ENCODE measurements at places on chromosomes 3 and 15.

- no peak for DNase-seq
Measured at GRCh38 chr15:66306381-66306780, 13.0 kb downstream of the DIS3L start.

DNA sequence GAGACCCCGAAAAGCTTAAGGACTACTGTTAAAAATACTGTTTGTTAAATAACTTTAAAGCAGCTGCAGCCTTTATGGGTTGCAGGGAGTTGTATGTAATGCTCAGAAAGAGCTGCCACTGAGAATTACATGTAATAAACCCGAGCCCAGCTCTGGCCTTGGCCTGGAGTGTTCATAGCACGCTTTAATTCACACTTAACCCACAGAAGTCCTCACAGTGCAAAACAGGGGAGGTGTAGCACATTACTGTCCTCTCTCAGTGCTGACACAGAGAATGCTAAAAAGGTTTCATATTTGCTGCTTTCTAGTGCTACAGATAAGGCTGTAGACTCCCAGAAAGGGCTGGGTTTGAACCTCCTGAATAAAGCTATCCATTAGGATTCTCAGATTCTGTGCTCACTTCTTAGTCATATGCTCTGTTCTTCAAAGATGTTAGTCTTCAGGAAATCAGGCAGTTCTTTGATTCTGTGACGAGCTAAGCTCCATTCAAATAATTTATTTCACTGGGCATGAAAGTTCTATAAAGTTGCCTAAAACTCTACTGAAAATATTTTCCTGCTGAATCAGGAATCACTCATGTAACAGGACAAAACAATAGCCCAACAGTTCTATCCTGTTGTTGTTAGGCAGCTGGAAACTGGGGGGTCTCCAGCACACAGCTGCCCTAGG, 108.0 kb downstream of the SENP2 start:
- no peak for DNase-seq

DNA sequence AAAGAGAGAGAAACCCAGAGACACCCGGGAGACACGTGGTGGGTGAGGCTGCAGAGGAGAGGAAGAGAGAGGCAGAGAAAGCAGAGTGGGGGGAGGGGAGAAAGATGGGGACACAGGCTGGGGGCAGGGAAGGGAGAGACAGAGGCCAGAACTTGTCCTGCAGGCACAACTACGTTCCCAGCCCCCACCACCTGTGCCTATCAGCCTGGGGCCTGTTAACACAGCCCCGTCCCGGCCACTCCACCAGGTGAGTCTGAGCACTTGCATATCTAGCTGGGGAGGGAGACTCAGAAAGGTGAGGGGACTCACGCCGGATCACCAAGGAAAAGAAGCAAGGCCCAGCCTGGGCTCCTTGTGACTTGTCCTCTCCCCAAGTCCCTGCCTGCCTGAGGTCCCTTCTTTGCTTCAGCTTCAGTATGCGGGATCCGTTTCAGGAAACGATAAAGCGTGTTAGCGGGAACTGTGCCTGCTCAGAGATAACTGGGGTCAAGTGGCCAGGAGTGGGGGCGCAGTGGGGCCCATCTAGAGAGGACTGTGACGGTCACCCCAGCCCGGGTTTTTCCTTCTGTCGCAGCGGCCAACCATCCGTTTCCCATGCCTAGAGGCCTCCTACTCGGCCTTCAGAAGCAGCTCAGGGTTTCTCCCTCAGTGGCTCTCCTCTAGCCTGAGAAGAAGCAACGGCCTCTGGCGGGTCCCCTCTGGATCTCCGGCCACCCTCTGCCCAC, 10.3 kb downstream of the LINGO1 start:
- DNase-seq, result no peak

DNA sequence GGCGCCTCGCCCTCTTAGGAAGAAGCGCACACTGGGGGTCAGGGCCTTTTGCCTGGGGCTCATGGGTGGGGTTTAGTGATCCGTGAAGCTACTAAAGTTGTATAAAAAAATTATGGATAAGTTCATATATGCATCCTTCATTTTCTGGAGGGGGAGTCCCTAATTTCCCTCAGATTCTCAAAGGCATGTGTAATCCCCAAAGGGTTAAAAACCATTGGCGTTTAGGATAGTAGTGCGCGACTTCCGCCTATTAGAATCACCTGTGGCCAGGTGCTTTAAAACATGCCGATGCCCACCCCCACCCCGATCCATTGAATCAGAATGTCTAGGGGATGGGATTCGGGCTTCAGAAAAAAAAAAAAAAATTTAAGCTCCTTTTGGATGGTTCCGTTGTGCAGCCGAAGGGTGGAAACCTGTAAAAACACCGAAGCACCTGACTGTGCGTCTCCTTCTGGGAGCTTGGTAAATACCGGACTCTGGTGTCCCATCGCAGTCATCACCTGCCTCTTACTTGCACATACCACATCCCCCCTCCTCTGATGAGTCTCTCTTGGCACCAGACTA, 570 bp downstream of the APH1B start:
- DNase-seq, result no peak

Measured in renal cortex interstitium (tissue), 15 donors.